ENCODE measurements at places on chromosomes 4 and X.

DNA sequence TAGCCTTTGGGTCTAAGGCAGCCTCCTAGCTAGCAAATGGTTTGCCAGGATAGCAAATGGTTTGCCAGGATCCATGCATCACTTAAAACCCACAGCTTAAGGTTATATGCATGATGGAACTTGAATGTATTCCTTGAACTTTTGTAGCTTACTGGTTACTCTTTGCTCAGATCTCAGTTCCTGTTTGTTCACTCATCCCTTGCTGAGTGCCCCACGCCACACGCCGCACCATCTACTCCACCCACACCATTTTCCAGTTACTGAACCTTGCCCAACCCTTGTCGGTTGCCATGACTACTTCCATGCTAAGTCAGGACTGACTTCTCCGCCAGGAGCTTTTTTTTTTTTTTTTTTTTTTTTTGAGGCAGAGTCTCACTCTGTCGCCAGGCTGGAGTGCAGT is 29.5 kb upstream of the XIAP start:
- no peak for DNase-seq

GRCh38 chr4:105495667-105496066 is 21.8 kb upstream of the PPA2 start:
- DNase-seq: no peak

DNA sequence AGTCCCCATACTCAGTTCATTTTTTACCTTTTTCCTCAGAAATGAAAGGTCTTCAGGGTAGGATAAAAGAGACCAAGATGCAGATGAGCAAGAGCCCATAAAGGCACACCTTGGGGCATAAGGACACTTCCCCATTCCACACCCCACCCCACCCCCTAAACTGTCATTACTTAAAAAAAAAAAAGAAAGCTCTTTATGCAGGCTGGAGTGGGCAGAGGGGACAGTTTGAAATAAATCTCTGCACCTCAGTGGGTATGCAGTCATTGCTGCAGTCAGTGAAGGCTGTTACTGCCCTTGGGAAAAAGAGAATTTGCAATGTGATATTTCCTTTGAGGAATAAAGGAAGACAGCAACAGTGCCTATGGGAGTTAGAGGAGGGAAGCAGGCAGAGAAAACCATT is 137.5 kb downstream of the ANK2 start:
- no peak for DNase-seq

DNA sequence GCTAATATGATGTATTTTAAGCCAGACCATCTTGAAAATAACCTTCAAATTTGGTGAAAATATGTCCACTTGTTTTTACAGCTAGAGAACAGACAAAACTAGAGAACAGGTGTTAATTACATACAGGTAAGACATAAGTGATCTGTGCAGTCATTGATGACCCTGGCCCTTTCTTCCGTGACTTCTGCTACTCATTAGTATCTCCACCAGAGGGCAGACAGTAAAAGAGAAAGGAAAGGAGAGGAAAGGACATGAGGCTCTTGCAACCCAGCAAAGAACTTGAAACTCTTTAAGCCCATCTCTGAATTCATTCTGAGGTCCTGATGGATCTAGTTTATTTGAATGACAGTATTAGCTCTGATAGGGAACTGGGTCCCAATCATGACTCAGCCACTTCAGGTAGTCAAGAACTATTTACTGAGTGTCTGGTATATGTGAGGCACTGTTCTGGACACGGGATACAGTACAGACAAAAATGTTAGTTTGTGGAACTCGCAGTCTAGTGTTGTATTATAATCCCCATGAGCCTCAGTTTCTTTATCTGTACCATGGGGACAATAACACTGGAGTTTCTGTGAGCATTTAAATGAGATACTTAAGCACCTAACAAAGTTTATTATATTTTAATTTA is 121.0 kb upstream of the TEX13D start:
- DNase-seq: no peak

DNA sequence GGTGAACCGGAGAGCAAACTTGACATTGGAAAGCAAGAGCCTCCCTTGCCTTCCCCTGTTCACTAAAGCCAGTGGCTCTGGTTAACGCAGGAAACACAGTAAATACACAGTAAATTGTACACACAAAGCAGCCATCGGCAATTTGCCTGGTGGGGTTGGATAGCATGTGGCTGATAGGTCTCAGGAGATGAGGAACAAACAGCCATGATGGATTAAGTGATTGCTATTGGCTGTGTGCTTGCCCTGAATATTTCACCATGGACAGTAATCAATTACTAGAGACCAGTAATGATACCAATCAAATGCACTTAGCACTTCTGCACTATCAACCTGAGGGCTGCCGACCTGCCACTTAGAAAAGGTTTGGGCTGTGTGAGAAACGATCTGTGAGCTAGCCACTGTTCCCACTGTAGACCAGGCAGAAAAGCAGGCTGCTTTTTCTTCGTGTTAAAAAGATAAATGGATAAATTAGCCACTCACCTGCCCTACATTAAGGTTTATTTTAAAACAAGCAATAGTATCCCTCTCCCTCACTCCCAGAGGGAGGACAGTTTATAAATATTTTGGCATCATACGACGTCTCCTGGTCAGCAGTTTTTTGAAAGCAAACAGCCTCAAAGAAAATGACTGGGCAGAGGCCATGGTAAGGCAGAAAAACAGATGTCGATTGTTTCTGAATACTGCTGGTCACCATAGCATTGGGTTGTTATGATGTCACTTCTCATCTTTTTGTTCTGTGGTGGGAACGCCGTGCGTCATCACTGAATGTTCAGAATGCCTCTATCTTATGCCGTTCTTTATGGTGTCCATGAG is 167.1 kb downstream of the MAML3 start:
- DNase-seq: no peak

DNA sequence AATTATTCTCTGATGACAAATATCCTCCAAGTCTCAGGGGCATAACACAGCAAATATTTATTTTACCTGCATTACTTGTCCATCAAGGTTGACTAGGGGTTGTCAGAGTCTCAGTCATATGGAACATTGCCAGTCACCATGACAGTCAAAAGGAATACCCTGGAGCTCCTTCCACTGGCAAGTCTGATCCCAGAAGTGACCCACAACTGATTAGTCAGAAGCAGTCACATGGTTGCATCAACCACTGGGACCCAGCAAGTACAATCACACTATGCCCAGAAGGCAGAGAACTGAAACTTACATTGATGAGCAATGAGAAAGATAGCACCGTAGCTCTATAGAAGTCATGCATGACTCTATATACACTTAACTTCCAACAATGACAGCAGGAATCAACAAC is 41.9 kb upstream of the SOD3 start:
- DNase-seq: no peak

- DNase-seq: no peak
Observed at GRCh38 chr4:54165438-54165837, 63.7 kb upstream of the PDGFRA start.

DNA sequence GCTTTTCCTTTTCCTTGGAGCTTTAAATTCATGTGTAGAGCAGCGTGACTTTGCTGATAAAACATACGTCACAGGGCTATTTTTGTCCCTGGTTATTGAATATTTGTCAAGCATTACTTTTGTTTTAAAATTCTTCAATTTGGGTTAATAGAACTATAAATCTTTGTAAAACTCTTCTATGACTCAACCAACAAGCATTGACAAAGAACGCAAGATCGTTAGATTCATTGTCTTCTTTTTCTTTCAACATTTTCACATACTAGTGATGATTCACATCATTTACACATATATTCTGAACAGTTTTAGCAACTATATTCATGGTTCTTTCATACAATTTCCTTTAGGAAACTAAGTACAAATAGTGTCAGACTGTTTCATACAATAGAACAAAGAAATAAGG is 72.0 kb upstream of the GPM6A start:
- DNase-seq: no peak

- no peak for DNase-seq
Observed at GRCh38 chrX:43269201-43269600, 386.9 kb upstream of the MAOA start.

DNA sequence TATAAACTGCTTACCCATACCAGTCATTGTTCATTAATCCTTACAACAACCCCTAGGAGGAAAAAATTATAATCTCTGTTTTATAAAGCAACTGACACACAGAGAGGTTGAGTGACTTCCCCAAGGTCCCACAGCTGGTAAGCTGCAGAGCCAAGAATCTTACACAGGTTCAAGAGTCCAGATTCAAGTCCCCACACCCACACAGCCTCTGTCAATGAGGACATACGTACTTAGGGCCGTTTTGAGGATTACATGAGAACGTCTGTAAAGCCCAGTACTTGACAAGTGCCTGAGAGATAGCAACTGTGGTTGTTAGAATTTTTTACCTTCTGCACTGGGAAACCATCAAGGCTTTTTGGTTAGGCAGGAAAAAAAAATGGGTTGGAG is 556 bp upstream of the SLC25A43 start:
- no peak for DNase-seq

DNA sequence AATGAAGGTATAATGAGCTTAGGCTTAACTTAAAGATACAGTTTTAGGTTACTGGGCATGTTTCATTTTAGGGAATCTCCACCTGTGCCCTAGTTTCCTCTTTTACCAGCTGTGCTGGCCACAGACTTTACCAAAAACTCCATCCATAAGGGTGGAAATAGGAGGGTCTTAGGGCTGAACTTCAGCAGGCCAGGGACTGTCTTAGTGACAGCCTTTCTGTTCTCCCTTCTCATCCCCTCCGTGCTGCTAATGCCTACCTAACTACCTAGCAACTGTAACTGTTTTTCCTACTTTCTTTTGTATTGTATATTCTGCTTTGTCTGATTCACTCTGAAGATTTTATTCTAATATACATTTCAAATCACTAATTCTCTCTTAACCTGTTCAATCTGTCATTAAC is 1375.3 kb downstream of the PCDH18 start:
- DNase-seq: no peak

GRCh38 chrX:100368167-100368566 is 41.9 kb downstream of the PCDH19 start:
- no peak for DNase-seq

DNA sequence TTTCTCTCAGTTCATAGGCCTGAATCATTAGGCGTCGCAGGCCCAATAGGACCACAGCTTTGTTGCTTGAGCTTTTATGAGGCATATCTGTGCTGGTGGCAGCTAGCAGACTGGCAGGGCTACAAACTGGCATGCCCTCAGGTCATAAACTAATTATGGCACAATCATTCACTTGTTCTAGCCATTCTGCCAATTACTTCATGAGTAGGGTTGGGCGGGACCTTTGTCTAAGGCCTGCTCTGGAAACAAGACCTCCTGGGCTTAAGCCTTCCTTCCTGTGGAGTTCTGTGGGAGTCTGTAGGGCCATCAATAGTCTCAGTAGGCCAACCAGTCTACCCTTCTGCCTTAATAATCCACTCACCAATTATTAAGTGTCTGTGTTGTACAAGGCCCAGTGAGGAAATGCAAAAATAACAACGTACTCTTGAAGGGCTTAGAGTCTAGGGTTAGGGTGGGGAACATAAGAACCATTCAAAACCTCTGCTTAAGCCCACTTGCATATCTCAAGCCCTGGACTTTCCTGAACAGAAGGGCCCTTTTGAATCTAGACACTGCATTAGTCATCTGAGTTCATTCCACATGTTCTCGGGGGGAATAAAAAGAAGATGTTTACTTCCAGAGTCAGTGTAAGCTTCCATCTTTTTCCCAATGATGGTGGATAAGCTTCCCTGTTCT is 44.5 kb downstream of the SHROOM4 start:
- peak; percentile 29 for DNase-seq

GRCh38 chr4:120857312-120857711 is 65.2 kb downstream of the PRDM5 start:
- no peak for DNase-seq

DNA sequence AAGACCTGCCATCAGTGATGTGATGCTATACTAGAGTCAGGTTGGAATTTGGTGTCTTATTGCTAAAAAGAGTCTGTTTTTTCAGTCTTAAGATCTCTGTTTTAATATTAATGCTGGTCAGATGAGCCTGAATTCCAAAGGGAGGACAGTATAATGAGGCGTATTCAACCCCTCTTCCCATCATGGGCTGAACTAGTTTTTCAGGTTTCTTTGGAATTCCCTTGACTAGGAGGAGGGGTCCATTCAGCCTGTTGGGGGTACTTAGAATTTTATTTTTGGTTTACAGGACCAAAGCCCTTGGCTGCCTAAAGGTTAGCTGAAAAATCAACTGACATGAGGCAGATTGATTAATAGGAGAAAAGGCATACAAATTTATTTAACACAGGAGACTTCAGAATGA is 24.1 kb upstream of the PI4K2B start:
- no peak for DNase-seq
